Suppressor macrophage treated with lipopolysaccharide for 1 hour (primary cell): ENCODE measurements at places on chromosomes 12 and 14.

DNA sequence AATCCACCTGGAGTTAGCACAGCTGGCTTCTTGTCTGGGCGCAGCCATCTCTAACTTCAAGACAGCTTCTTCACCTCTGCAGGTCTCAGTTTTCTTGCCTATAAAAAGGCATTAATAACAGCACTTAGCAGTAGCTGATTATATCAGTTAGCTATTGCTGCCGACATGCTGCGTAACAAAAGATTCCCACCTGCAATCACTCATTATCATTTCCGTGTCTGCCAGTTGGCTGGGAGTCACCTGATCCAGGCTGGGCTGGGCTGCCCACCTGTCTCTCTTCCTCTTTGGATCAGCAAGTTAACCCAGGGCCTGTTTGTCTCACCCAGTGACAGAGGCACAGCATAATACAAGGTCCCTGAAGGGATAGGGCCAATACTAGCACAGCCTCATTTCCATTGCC lies 109.7 kb downstream of the SCARB1 start:
- no peak for DNase-seq

- no peak for DNase-seq
These were observed 309.5 kb downstream of the ATXN7L3B start for GRCh38 chr12:74847169-74847568.

DNA sequence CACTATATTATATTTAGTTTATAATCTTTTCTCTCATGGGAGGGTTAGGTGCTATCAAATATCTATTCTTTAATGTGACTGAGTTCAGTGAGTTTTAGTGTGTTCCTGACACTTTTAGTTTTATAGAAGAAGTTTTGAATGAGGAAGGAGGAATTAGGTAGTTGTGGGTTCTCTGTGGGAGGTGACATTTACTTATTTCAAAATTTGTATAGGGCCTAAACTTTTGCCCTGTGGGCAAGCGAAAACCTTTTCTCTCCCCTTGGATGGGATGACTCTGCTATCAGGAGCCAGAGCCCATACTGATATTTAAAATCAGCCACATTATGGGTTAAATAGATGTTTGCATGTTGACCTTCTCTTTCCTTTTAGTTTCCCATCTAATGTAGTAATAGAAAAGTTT lies 43.6 kb downstream of the SPATS2 start:
- DNase-seq = peak; percentile 49

- DNase-seq = no peak
These were observed 26.4 kb downstream of the ACTN1 start for GRCh38 chr14:68952531-68953195.

DNA sequence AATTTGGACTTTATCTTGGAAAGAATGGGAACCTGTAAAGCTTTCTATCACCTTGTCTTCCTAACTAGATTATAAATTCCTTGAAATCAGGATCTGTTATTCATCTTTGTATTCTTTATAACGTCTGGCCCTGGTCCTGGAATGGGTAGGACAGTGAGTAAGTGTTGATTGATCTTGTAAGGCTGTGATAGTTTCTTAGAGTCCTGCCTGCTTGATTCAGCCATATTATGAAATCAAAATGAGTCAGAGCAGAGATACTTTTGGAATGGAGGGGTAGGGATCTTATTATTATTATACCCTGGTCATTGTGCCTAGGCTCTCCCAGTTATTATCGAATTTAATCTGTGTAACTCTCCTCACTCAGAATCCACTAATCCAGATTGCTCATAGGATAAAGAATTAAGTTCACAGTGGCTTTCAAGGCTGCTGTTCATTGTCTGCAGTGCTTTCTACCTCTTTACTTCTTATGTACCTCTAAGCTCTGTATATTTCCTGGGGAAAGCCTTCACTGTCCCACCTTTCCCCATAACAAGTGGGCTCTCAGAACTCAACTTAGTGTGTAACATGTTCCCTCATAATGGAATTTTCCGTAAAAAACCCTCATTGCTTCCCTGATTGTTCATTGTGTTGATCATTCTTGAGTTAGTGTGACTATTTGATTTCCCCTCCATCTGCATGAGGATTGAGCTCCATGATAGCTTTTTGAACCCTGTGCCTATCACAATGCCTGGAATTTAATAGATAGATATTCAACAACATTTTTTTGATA lies 93.3 kb downstream of the DAAM1 start:
- DNase-seq = peak; percentile 26

DNA sequence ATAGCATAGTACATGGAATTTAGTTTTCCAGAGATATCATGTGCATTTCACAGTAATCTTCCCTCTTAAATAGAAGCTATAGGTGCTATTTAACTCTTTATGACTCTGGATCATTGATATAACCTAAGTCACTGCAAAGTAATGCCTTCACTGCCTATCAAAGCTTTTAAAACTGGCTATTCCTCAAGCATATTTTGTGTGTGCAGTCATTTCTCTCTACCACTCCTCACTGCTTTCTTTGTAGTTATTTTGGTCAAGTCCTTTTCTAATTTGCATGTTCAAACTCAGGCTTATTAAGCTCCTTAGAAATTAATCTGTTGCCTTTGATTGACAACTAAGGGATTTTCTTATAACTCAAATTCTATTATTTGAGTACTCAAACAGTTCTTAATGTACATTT lies 79.4 kb upstream of the PLEKHG7 start:
- DNase-seq = no peak

- peak; percentile 20 for DNase-seq
These were observed 644 bp upstream of the PPP4R4 start for GRCh38 chr14:94173471-94173884.

DNA sequence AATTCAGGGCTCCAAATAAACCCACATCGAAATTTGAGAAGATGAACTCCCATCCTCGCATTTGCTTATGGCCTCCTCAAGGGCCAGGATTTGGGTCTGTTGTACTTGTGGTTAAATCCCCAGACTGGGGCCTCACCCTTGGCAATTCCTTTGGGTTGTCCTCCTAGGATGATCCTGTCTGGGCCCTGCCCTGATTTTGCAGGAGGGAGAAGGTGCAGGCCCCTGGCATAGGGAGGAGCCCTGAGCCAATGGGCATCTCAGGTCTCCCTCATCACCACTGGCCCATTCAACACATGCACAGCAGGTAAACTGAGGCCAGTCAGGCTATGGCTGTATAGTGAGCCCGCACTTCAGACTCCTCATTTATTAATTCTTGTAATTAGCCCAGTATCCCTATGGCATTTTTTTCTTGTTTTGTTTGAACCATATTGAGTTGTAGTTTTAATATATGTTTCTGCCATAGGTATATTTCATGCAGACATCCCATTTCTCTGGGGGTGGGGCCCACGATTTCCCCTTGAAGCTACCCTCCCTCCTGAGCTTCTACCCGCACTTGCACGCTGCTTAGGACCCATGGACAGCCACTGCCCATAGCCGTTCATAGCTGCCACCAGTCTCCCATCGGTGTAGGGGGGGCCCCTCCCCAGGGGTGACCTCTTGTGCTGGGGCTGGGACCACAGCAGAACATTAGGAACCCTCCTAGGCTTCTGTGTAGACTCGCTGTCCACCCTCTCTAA lies 67.1 kb upstream of the DDX11 start:
- no peak for DNase-seq

- DNase-seq = no peak
These were observed 906.0 kb downstream of the VRK1 start for GRCh38 chr14:97703006-97703760.

GRCh38 chr12:120438495-120439198 lies 734 bp downstream of the COX6A1 start:
- DNase-seq = no peak

DNA sequence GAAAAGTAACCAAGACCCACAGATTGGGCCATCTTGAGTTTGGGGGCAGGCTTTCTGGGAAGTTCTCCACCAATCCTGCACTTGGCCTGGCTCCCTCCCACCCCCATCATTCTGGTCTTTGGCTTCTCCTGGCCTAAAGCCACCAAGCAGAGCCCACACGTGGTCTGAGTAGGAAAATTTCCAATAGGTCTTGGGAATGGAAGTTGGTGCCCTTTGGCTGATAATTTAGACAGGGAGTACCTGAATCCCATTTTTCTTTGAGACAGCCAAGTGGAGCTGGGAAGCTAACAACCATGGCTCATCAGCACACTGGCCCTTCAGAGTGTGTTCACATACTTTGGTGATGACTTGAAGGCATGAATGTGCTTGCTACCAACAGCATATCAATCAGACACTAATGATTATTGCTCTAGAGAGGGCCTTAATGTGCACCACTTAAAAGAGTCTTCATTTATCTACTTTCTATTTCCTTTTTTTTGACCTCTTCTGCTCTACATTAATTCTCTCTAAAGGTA lies 156.0 kb downstream of the EGLN3 start:
- DNase-seq = no peak

GRCh38 chr14:74616996-74617700 lies 5.1 kb upstream of the LTBP2 start:
- DNase-seq = no peak

GRCh38 chr12:1419849-1420371 lies 174.5 kb downstream of the FBXL14 start:
- no peak for DNase-seq

- DNase-seq = no peak
These were observed 51.8 kb downstream of the PARP11 start for GRCh38 chr12:3821441-3821840.
